ENCODE measurements at places on chromosomes 16 and 17.

DNA sequence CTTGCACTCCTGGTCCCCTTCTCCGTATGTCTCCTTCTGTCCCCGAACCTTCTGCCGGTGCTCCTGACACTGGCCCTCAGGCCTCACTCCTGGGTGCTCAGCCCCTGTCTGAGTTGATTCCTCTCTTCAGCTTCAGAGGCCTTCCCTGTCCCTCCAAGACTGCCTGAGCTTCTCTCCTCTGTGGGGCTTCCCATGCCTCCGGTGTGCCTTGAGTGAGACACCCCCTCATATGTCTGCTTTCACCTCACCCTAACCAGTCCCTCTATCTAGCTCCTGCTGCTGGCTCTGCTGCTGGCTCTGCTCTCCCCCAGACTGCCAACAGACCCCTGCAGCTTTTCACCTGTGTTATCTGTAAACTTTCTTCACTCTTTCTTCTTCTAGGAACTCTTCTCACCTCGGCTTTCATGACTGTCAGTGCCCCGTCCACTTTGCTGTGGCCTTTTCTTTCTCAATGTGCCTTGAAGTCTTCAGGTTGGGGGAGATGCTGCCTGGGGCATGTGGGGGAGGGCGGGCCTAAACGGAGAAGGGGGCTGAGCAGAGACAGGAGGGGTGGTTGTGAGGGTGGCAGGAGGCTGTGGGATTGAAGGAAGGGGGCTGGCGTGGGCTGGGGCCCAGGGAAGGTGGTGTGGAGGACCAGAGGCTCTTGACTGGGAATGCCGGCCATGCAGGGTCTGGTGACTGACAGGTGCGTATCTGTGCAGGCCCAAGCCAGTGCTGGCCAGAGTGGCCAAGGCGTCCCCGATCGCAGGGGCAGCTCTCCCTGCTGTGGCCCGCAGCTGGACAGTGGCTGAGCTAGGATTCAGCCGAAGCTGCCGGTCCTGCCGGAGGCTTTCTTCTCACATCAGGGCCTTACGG lies 81.3 kb downstream of the METRNL start:
- no peak for DNase-seq

DNA sequence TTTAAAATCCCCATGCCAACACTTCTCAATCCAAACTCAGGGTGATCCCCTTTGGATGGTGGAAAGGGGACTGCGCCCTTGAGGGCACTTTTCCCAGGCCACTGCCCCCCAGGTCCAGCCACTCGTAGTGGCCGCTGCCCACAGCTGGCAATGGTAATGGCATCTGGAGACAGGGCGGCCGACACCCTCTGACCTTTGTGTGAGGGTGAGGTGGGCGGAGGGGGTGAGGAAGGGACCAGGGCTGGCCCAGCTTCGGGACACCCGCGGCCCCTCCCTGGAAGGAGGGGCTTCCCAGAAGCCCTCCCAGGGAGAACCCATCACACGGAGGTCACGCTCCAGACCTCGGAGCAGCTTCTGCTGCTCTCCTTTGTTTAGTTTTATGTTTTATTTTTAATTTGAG lies 289.7 kb downstream of the FOXL1 start:
- DNase-seq, result no peak

- no peak for DNase-seq
Measured at GRCh38 chr17:82346342-82347300, 12.4 kb upstream of the TEX19 start.

- DNase-seq, result no peak
Measured at GRCh38 chr16:68910051-68910450, 66.7 kb downstream of the TANGO6 start.

DNA sequence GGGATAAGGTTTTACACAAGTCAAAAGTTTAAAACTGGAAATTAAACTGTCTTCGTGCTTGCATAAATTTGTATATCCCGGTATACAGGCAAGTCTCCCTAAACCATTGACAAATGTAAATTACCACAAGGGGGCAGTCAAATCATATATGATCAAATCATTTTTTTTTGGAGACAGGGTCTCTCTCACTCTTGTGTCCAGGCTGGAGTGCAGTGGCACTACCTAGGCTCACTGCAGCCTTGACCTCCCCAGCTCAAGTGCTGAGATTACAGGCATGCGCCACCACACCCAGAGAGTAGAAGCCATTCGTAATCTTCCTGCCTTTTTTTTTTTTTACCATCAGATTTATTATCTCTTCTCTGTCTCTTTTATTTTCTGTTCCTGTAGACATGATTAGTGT lies 18.5 kb downstream of the TOP2A start:
- DNase-seq, result no peak

- DNase-seq, result no peak
Measured at GRCh38 chr17:43418441-43419374, 19.9 kb downstream of the ARL4D start.

GRCh38 chr16:79212114-79212791 lies 388.3 kb downstream of the MAF start:
- DNase-seq, result no peak

DNA sequence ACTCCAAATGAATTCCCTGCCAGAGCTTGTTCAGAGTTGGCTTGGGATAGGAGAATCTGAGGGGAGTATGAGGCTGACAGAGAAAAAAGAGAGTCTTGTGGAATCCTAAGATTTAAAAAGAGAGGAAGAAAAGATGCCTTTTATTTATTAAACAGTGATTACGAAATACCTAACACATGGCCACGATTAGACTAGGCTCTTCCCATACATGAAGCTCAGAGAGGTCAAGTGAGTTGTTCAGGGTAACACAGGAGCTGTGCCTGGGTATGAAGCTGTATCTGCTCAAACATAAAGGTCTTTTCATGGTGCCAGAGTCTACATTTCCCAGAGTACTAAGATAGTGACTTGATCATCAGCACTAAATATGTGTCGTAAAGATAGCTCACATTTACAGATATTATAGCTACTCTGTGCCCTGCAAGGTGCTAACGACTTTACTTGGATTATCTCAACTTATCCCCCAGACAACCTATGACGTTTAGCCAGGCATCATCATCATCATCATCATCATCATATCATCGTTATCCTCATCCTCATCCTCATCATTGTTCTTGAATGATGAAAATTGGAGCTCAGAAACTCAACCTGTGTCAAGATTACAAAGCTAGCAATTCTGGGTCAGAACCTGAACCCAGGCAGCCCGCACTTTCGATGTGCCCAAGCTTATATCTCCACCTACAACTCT lies 500.8 kb downstream of the NPIPA7 start:
- no peak for DNase-seq

- DNase-seq, result no peak
Measured at GRCh38 chr16:47476654-47477345, 15.7 kb downstream of the PHKB start.

DNA sequence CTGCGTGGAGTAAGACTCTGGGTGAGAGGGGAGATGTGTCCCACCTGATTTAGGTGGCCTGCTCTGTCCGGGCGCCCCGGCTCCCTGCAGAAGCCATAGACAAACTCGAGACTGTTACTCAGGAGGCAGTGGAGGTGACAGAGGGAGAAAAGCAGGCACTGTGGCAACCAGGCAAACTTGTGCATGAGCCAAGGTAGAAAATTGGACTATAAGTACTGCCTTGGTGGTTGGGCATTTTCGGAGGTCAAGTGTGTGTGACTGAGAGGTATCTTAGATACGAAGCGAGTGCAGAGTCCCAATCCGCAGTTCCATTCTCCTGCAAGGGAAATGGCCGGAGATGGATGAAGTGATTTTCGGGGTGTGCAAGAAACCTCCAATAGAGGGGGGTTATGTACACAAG lies 27.1 kb upstream of the SPACA3 start:
- DNase-seq, result no peak

GRCh38 chr17:41613277-41614082 lies 913 bp upstream of the KRT16 start:
- peak; percentile 38 for DNase-seq

DNA sequence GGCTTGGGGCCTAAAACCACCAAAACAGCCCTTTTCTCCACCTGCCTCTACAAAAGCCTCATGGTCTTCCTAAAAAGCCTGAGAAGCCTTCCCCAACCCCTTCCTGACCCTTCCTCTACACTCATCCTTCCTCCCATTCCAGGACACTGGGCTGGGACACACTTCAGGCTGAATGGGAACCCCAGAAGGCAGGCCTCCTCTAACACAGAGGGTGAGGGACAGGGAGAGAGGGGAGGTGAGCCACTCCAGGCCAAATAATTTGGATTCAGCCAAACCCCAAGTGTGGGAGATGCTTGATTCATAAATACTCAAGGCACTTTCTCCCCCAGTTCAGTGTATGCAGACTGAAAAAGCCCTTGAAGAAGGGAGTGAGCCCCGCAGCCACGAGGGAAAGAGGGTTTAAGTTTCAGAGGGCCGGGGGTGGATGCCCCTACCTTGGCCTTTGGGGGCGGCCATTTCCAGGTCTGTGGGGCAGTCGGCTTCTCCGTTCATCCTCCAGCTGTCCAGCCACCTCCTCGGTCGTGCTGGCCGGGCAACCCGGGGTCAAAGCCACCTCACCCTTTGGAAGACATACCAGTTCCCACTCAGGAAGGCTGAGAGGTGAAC lies 1.6 kb downstream of the UBTF start:
- peak; percentile 74 for DNase-seq

- no peak for DNase-seq
Measured at GRCh38 chr17:79581324-79581932, 29.4 kb downstream of the RBFOX3 start.

GRCh38 chr17:10210151-10210574 lies 11.8 kb upstream of the GAS7 start:
- DNase-seq, result no peak

- DNase-seq, result no peak
Measured at GRCh38 chr17:1597861-1598342, 30.7 kb downstream of the SLC43A2 start.

GRCh38 chr17:76550712-76551615 lies 11.1 kb downstream of the PRCD start:
- DNase-seq, result no peak

DNA sequence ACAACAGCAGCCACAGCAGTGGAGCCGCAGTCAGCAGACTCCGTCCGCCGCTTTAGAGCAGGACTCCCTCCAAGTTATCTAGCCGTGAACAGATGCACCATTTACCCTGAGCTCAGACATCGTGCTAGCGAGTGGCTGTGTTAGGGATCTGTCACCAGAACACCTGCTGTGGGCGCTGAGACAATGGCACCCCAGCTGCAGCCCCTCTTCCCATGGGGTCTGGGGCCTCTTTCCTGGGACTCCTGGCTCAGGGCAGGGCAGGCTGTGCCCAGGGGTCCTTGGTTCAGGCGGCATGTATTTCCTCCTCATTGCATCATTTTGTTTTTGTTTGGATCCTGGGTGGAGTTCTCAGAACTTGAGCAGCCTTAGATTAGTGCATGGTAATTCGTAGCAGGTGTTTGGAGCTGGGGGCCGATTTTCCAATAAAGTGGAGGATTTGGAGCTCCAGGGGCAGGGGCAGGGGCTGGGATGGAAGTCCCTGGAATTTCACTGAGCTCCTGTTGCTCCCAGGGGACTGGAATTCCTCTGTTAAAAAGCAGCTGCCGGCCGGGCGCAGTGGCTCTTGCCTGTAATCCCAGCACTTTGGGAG lies 23.4 kb downstream of the NMRAL1 start:
- no peak for DNase-seq

- DNase-seq, result no peak
Measured at GRCh38 chr17:6067060-6067459, 3.1 kb upstream of the WSCD1 start.

- peak; percentile 55 for DNase-seq
Measured at GRCh38 chr17:40427002-40427491, 9.4 kb upstream of the TOP2A start.

GRCh38 chr17:79915850-79916430 lies 76.7 kb upstream of the CBX4 start:
- DNase-seq, result no peak

- DNase-seq, result peak; percentile 78
Measured at GRCh38 chr17:21288571-21289017, 4.1 kb downstream of the MAP2K3 start.

DNA sequence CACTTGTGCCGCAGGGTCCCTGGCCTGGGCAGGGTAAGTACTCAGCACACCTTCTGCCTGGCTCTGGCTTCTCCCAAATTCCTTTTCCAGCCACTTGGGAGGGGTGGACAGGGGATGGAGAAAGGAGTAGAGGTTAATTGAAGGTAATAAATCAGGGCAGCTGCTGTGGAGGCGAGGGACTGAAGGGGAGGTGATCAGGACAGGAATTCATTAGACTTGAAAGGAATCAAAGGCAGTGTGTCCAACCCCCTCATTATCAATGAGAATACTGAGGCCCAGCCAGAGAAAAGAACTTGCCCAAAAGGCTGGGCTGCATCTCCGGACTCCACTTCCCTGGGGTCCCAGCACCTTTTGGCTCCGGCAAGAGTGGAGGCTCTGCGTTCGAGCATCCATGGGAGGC lies 2.4 kb downstream of the SOST start:
- no peak for DNase-seq

DNA sequence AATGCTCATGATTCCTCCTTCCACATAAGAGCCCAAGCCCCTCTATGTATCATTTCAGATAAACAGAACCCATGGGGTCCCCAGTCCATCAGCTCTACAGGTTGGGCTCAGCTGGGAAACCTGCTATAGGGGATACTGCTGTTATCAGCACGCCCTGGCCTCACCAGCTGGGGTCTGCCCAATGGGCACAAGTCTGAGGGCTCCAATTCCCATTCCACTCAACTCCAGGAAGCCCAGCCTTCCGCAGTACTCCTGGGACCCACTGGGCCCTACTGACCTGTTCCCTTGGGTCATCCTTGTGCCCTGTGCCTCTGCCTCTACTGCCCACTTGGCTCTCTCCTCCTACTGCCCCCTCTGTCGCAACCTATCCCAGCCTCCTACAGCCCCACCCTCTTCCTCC lies 16.2 kb upstream of the XYLT2 start:
- DNase-seq, result peak; percentile 54

DNA sequence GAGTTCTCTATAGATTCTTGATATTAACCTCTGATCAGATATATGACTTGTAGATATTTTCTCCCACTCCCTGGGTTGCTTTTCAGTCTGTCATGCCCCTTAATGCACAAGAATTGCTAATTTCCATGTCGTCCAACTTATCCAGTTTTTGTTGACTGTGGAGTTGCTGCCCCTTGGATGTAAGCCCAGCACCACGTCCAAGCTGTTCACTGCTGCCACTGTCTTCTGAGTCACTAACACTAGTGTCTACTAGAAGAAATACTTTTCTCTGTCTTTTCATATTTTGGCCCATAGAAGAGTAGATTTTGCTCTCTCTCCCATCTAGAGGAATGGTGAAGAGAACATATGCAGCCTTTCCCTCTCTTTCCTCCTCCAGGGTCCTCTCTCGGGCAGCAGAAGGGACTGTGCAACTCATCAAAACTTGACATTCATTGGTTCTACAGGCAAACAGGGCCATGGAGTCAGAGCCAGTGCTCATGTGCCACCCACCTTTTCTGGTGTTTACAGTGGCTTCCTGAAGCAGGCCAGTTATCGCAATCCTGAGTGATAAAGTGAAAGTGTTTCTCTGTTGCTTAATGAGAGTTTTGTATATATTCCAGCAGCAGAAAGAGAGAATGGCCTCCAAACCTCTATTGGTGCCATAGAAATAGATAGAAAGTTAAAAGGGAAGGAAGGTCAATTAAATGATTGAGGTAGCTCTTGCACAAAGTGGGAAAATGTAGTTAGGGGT lies 22.6 kb upstream of the PMP22 start:
- no peak for DNase-seq
